Mucosa of gallbladder (tissue), 1 donor: ENCODE measurements at places on chromosomes 13 and 19. TPM values are rescaled to one million over a fixed set of nuclear protein-coding genes. Genes with fewer than 3 reads are reported as not detected.

KLHL1 gene
- not detected for total RNA-seq

ATP4B gene
- total RNA-seq = not detected

PABPC3 gene
- total RNA-seq = 0.14 TPM

CCL25 gene
- not detected for total RNA-seq

LPAR2 gene
- total RNA-seq = 44.3 TPM

KCTD4 gene
- 7.8 TPM for total RNA-seq

CASP14 gene
- not detected for total RNA-seq

ZNF222 gene
- total RNA-seq = 4.1 TPM

SPPL2B gene
- total RNA-seq = 148 TPM

DNA sequence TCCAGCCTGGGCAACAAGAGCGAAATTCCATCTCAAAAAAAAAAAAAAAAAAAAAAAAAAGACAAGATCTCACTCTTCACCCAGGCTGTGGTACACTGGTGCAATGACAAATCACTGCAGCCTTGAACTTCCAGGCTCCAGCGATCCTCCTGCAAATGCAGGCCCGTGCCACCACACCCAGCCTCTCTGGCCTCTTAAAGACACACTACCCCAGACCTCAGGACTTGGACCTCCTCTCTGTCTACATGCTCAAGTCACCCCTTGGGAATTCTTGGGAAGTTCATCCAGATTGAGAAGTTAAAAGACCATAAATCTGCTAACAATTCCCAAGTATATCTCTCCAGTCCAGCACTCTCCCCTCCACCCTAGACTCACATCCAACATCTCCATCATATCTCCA lies 10.6 kb upstream of the HIPK4 start:
- DNase-seq = no peak

DNA sequence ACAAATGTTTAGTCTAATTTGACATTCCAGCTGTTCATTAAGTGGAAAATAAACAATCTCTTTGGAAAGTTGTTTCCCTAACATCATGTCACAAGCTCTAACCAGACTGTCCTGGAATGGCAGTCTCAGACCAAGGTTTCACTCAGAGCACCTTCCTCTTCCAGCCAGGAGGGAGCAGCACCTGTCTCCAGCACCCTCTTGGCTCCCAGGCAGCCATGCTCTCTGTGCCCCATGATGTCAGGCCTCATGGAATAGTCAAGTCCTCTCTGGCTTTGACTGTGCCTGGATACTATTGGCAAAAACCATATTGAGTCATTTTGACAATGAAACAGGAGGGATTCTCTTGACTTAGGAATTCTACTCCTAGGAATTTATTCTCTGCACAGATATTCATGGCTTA lies 171.4 kb downstream of the OXGR1 start:
- DNase-seq = no peak

GRCh38 chr13:109728791-109729731 lies 57.3 kb downstream of the IRS2 start:
- DNase-seq = no peak

GRCh38 chr13:43180837-43181236 lies 157.5 kb downstream of the DNAJC15 start:
- no peak for DNase-seq

- DNase-seq = no peak
Measured at GRCh38 chr19:51161266-51161665, 19.2 kb downstream of the SIGLEC7 start.

- DNase-seq = no peak
Measured at GRCh38 chr13:72884101-72884500, 102.2 kb downstream of the PIBF1 start.

- no peak for DNase-seq
Measured at GRCh38 chr13:87129602-87130300, 541.4 kb upstream of the SLITRK5 start.

DNA sequence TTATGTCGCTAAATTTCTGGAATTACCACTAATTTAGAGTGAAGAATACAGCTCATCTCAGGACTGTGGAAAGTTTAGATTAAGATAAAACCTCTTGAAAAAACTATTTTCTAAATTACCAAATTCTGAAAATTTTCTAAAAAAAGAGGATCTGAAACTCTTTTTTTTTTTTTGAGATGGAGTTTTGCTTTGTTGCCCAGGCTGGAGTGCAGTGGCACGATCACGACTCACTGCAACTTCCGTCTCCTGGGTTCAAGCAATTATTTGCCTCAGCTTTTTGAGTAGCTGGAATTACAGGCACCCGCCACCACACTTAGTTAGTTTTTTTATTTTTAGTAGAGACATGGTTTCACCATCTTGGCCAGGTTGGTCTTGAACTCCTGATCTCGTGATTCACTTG lies 16.6 kb upstream of the ZNF253 start:
- DNase-seq = no peak

DNA sequence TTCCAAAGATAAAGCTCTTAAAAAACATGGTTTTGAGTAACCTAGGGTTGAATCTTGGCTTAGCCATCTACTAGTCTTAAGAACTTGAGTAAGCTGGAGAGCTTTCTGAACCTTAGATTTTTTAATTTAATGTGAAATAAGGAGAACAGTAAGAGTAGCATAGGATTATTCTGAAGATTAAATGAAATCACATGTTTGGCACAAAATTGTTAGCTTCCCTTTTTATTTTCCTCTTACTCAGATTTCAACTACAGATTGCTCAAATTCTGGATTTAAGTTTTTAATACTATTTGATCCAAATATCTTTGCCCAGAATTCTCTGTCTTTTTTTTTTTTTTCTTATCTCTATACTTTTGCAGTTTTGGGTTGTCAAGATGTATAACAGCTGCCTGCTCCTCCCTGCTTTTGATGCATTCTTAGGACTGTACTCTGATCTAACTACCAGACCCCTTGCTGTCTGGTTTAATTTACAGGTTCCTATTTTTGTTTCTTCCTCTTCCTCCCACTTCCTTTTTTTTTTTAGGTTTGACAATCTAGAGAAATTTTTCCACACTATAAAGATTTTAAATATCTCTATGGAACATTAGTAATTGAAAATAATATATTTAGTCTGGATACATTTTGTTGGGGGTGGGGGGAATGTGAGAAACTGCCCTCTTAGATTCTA lies 12.3 kb downstream of the POMP start:
- no peak for DNase-seq

DNA sequence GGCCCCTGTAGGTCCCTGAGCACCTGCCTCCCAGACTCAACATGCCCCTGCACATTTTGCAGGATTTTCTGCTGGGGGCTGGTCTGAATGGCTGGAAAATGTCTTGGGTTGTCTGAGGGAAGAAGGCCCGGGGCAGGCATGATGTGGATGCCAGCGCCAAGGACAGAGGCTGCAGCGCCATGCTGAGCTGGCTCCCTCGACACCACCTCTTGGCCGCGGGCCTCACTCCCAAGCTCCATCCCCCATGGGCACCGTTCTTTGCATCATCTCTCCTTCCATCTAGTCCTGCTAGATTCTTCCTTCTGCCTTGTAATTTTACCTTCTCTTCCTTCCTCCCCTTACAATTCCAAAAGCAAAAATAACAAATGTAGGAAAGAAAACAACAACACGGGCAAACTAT lies 70.6 kb downstream of the ZIC5 start:
- no peak for DNase-seq

DNA sequence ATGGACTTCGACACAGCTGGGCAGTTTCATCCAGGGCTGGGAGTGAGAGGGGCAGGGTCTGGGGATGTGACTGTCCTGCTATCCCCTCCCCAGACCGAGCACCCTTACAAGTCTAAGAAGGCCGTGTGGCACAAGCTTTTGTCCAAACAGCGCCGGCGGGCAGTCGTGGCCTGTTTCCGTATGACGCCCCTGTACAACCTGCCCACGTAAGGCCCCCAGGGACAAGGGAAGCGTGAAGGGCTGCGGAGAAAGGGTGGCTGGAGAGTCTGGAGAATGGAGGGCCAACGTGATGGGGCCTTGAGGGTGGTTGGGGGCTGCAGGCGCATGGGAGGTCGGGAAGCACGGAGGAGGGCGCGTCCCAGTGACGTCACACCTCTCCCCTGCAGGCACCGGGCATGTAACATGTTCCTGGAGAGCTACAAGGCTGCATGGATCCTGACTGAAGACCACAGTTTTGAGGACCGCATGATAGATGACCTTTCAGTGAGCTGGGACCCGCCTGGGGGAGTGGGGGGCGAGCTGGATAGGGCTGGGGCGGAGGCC lies 89.5 kb downstream of the MAP4K1 start:
- no peak for DNase-seq

DNA sequence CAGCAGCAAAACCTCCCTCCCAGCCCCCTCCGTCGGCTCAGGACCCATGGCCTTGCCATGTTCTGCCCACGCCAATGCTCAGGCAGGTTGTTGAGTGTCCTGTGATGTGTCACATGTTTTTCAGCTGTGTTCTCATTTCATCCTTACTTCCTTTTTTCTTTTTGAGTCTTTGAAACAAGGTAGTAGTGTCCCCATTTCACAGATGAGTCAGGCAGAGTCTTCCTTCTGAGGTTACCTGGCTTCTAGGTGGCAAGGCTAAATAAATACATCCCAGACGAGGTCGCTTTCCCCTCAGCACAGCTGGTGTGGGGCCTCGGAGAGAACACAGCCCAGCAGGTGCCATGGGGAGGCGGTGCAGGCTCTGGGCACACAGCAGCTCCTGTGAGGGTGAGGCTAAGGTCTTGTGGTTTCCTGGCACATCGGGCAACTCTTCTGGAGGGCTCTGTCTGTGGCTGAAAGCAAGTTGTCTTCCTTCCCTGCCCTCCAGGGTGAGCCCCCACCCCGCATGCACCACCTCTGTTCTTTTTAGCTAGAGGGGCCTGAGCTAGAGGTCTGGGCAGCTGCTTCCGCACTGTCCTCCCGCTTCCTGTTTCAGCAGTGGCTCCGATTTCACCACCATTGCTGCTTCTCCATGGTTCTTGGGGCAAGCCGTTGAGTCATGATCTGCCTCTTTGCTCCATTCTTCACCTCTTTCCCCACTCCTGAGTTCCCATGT lies 15.1 kb downstream of the PRAM1 start:
- DNase-seq = no peak

- no peak for DNase-seq
Measured at GRCh38 chr13:29926098-29926476, 75.7 kb upstream of the UBL3 start.

DNA sequence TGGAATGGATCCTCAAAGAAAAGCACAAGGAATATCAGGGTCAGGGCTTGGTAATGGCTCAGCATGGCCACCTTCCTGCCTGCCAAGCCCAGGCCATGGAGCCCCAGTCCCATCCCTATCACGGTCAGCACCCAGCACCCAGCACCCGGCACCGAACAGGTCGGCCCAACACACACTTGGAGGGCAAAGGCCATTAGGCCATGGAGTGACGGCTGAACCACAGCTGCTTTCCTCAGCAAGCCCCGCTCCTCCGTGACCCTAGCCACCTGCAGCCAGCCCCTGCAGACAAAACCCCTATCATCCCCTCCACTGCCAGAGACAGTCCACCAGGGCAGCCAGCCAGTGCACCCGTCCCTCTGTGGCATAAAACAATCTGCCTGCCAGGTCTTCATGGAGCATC lies 20.6 kb downstream of the PEPD start:
- DNase-seq = no peak

DNA sequence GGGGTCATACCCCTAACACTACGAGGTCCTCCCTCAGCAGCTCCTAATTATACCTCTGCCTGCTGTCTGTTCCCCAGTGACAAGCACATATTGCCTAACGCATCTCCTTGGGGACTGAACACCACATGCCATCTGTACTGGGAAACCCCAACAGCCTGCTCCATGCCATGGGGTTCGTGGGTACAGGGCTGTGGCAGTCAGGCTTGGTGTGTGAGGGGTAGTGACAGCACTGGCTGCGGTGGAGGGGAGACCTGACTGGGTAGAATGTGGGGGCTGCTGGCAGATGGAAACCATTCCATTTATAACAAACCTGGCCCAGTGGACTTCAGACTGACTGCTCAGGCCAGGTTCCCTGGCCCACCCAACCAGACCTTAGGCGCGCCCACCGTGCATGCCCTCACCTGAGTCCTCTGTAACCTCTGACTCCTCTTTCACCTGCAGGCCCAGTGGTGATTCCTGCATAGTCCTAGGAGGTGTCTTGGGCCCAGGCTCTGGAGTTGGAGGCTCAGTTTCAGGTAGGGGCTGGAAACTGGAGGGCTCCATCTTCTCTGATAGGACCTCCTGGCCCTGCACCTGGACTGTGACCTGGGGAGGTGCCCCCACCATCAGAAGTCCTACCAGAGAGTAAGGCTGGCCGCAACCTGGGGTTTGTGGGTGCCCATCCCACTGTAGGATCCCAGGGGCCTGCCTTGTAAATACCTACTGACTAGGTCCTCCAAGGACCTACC lies 3.0 kb downstream of the MZF1 start:
- no peak for DNase-seq

DNA sequence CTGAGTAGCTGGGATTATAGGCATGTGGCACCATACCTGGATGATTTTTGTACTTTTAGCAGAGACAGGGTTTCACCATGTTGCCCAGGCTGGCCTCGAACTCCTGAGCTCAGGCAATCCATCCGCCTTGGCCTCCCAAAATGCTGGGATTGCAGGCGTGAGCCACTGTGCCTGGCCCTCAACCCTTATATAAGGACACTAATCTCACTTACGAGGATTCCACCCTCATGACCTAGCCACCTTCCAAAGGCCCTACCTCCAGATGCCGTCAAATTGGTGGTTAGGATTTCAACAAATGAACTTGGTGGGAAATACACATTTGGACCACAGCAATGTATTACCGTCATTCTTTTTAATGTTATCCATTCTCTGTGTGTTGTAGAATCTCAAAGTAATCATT lies 61.0 kb downstream of the ING1 start:
- no peak for DNase-seq

GRCh38 chr13:31955741-31956140 lies 75.8 kb upstream of the FRY start:
- DNase-seq = no peak

DNA sequence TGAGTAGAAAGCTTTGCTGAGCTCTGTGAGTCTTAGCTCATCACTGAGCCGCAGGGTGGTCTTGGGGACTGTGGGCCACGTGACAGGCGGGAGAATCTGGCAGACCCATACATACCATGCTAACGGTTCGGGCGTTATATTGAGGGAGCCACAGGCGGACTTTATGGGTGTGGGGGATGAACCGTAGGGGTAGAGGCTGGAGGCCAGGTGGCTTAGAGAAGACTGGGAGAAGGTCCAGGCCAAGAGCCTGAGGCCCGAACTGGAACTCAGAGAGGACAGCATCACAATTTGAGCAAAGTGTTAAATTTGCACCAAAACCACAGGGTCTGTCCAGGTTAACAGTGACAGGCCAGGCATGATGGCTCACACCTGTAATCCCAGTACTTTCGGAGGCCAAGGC lies 15.3 kb upstream of the ATF5 start:
- no peak for DNase-seq
